ENCODE measurements at places on chromosomes 5 and 9.

DNA sequence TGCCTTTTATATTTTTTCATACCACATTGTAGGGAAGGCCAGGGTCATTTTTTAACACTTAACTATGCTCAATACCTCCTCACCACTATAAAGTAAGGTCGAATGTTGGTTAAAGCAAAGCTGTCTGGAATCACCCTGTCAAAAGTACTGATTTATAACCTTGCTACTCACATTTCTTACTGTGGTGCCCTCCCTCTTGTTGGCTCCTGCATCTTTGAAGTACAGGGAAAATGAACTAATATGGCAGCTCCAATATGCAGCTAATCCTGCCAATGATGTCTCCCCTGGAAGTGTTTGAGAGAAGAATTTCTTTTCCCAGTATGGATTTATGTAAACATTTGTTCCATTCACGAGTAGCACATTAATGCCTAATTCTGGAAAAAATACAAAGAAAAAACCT lies 108.4 kb upstream of the RPS23 start:
- no peaks in the 10 kb centered on the region for H3K36me3 ChIP-seq
- H3K4me3 ChIP-seq: no peak overlapping the region
- DNase-seq: no peak
- H3K4me1 ChIP-seq: peaks cover 5% of the 10 kb centered on the region
- no peak overlapping the region for H3K27ac ChIP-seq

DNA sequence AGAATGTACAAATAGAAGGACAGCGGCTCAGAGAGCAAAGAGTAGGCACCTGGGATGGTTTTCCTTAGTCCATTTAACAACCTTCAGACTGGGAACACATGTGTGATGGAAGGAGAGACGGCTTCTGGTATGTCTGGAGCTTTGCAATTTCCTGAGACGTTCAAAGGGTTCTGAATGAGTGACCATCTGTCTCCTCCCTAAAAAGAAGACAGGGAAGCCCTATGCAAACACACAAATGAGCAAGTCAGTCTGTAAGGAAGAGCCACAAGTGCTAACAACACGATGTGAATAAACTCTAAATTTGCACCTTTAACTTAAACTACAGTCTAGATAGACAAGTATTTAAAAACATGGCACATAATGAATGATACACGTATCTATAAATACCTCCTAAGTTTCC lies 391.0 kb downstream of the ICE1 start:
- H3K36me3 ChIP-seq: no peaks in the 10 kb centered on the region
- no peak for DNase-seq
- no peak overlapping the region for H3K27ac ChIP-seq
- peaks cover 2% of the 10 kb centered on the region for H3K27me3 ChIP-seq

DNA sequence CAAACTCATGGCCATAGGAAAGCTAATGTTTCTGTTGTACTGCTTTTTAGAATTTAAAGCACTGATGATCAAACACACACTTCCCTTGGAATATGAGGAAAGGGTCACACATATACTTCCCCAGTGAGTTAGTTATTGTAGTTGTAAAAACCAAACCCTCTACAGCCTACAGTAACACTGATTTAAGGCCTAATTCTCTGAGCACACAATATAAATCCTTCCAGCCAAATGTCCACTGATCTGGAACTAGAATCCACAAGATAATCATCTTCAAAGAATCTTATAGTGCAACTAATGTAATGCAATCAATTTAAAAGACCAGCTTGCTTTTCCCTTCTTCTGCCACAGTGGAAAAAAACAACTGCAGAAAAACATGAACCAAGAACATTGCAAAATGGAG lies 219.3 kb downstream of the CAAP1 start:
- H3K36me3 ChIP-seq: no peaks in the 10 kb centered on the region
- no peaks in the 10 kb centered on the region for H3K4me1 ChIP-seq
- H3K27me3 ChIP-seq: no peaks in the 10 kb centered on the region
- H3K4me3 ChIP-seq: no peak overlapping the region
- H3K27ac ChIP-seq: no peak overlapping the region

- no peak overlapping the region for H3K27ac ChIP-seq
- no peak for DNase-seq
- no peaks in the 10 kb centered on the region for H3K27me3 ChIP-seq
Measured at GRCh38 chr5:30596495-30597064, 596.9 kb upstream of the CDH6 start.

DNA sequence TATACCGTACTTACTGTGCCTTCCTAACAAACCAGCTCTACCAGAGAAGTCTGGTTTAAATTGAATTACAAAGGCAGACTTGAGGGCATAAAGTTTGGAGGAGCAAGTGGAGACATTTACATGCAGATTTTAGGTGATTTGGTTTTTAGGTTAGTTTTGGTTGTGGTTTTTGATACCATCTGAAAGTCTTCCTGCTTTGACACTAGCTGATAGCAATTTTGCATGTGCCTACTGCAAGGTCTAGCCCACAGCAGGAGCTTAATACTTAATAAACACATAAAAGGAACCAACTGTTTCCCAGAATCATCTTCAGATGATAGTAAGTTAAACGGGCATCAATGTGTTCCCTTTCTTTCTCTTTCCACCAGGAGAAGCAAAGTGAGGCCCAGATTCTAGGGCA lies 3.4 kb upstream of the ESM1 start:
- no peak overlapping the region for H3K4me3 ChIP-seq
- peaks cover 3% of the 10 kb centered on the region for H3K27me3 ChIP-seq

DNA sequence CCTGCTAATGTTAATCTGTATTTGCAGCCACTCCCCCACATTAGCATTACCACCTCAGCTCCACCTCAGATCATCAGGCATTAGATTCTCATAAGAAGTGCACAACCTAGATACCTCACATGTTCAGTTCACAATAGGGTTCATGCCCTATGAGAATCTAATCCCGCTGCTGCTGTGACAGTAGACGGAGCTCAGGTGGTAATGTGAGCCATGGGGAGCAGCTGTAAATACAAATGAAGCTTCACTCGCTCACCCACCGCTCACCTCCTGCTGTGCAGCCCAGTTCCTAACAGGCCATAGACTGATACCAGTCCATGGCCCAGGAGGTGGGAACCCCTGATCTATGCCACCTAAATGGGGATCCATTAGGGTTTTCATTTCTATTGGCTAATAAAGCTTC lies 6.1 kb upstream of the HNRNPA0 start:
- DNase-seq: no peak
- no peak overlapping the region for H3K4me3 ChIP-seq
- H3K27ac ChIP-seq: no peak overlapping the region
- no peaks in the 10 kb centered on the region for H3K36me3 ChIP-seq
- no peaks in the 10 kb centered on the region for H3K27me3 ChIP-seq
- peaks cover 7% of the 10 kb centered on the region for H3K4me1 ChIP-seq

DNA sequence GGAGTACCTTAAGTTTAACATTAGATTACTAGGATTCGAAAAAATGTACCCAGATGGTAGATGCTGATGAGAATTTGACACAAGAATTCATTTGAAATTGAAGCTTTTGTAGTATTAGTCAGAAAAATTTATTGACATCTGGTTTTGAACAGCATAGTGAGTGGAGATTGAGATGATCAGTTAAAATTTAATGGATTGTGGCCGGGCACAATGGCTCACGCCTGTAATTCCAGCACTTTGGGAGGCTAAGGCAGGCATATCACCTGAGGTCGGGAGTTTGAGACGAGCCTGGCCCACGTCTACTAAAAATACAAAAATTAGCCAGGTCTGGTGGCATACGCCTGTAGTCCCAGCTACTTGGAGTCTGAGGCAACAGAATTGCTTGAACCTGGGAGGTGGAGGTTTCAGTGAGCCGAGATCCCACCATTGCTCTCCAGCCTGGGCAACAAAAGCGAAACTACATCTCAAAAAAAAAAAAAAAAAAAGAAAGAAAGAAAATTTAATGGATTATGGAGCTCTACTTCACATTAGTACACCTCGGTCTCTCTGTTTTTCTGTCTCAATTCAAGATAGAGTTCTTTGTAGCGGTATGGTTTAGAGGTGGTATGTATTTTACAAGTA lies 21.0 kb downstream of the NDFIP1 start:
- H3K27me3 ChIP-seq: no peaks in the 10 kb centered on the region
- H3K27ac ChIP-seq: peak overlapping the region; percentile 64
- peaks cover 55% of the 10 kb centered on the region for H3K4me1 ChIP-seq
- peaks cover 40% of the 10 kb centered on the region for H3K36me3 ChIP-seq

Measured in activated naive CD8-positive, alpha-beta T cell treated with anti-CD3 and anti-CD28 coated beads, Interleukin-2, amount 50 U/mL, for 24 hours (primary cell).